Thymus (tissue), 14 donors: ENCODE measurements at places on chromosomes 12 and 14. TPM values are rescaled to one million over a fixed set of nuclear protein-coding genes. Genes with fewer than 3 reads are reported as not detected.
A peak's percentile ranks its signal among the peaks of the same experiment; 100 is the strongest.

- no peak overlapping the region for H3K4me3 ChIP-seq
- peak overlapping the region; percentile 85 for H3K27ac ChIP-seq
- H3K36me3 ChIP-seq: no peaks in the 10 kb centered on the region
These were observed 13.0 kb downstream of the ZFP36L1 start for GRCh38 chr14:68779761-68780323.

GRCh38 chr14:93592786-93593185 lies 162.0 kb downstream of the UNC79 start:
- no peak for DNase-seq
- no peaks in the 10 kb centered on the region for H3K36me3 ChIP-seq
- H3K27ac ChIP-seq: no peak overlapping the region

- H3K4me3 ChIP-seq: no peak overlapping the region
- no peaks in the 10 kb centered on the region for H3K27me3 ChIP-seq
- H3K27ac ChIP-seq: no peak overlapping the region
- H3K36me3 ChIP-seq: peaks cover 81% of the 10 kb centered on the region
- H3K4me1 ChIP-seq: no peaks in the 10 kb centered on the region
These were observed 22.5 kb downstream of the MAX start for GRCh38 chr14:65079768-65080167.

DNA sequence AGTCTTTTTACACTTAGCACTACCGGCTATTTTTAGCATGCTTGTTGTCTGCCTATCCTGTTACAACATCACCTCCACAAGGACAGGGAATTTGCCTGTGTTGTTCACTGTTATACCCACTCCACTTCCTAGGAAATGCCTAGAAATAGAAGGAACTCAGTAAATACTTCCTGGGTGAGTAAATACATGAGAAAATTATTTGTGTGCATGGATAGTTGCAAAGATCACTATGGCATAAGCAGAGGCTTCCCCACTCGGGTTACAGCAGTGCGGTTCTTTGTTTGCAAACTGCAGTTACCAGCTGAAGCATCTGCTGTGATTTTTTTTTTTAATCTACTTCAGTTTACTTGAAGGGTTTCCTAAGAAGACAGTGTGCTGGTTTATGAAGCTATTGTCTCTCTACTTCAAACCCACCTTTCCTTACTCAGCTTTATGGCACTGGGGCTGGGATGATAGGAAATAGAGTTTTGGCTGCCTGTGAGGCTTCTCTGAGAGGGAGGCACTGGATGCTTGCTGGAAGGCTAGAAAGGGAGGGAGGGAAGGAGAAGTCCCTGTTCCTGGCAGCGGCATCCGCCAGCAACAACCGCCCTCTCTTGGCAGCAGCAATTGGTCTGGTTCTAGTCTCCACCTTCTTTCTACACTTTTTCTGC lies 29.0 kb downstream of the PDE6H start:
- no peak overlapping the region for H3K27ac ChIP-seq
- no peaks in the 10 kb centered on the region for H3K4me1 ChIP-seq
- H3K36me3 ChIP-seq: no peaks in the 10 kb centered on the region

Gene RNASE1
- polyA plus RNA-seq: 491 TPM

DNA sequence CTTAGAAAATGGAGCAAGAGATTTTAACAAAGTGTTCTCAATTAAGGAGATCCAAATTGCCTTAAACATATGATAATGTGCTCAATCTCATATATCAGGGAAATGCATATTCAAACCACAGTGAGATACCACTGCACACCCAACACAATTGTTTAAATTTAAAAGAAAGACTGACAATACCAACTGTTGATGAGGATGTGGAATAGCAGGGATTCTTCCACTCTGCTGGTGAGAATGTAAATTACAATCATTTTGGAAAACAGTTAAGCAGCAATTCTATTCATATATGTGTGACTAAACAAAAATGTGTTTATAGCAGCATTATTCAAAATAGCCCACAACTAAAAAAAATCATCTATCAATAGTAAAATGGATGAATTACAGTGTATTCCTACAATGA lies 144.2 kb downstream of the KICS2 start:
- H3K36me3 ChIP-seq: no peaks in the 10 kb centered on the region
- DNase-seq: no peak
- no peak overlapping the region for H3K4me3 ChIP-seq
- no peaks in the 10 kb centered on the region for H3K27me3 ChIP-seq

DNA sequence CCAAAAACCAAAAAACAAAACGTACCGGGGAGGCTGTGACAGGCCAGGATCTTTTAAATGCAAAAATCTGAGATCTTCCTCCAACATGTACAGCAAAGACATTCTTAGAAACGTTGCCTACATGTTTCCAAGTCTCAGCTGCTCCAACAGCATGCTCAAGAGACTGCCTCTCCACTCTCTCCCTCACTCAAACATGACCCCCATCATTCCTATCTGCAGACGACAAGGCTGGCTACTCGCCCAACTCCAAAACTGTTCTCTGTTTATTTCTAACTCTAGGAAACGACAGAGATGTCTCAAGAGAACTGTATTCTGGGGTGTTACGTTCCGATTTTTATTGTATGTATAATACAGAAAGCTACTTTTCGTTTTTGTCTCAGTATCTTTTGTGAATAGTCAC lies 57.5 kb upstream of the TMCC3 start:
- no peaks in the 10 kb centered on the region for H3K27me3 ChIP-seq
- H3K36me3 ChIP-seq: no peaks in the 10 kb centered on the region
- no peak overlapping the region for H3K27ac ChIP-seq
- no peak for DNase-seq

DNA sequence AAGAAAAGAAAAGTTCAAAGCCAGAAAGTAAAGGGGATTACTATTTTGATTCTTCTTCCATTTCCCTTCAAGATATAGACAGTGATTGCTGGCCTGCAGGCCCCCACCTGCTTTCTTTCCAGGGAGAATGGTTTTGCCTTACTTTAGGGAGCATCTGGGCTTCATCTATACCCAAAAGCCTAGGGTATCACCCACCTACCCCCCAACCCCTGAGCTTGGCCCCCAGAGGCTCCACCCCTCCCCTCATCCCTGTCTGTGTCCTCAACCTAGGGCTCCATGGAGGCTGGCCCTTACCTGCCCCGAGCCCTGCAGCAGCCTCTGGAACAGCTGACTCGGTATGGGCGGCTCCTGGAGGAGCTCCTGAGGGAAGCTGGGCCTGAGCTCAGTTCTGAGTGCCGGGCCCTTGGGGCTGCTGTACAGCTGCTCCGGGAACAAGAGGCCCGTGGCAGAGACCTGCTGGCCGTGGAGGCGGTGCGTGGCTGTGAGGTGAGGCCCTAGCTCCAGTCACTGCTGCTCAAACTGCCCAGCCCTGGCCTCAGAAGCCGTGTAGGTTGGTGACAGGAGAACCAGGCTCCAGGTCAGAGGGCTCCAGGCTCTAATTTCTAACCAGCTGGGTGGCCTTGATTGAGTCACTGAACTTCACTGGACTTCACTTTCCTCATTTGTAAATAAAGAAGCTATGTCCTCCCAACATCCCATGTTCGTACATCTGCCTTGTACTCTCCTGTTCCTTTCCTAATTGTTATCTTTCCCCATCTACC lies 13.6 kb downstream of the ARHGEF40 start:
- no peak overlapping the region for H3K27ac ChIP-seq
- no peak overlapping the region for H3K4me3 ChIP-seq
- no peaks in the 10 kb centered on the region for H3K36me3 ChIP-seq
- peaks cover 12% of the 10 kb centered on the region for H3K4me1 ChIP-seq
- peaks cover 1% of the 10 kb centered on the region for H3K27me3 ChIP-seq

GRCh38 chr14:91870001-91870400 lies 2.7 kb upstream of the TC2N start:
- H3K4me1 ChIP-seq: peaks cover 90% of the 10 kb centered on the region
- H3K4me3 ChIP-seq: peak overlapping the region; percentile 14

GRCh38 chr12:24480766-24481449 lies 468.0 kb downstream of the BCAT1 start:
- no peak overlapping the region for H3K27ac ChIP-seq
- no peaks in the 10 kb centered on the region for H3K27me3 ChIP-seq
- no peak for DNase-seq
- no peaks in the 10 kb centered on the region for H3K36me3 ChIP-seq
- H3K4me1 ChIP-seq: no peaks in the 10 kb centered on the region
- no peak overlapping the region for H3K4me3 ChIP-seq

Gene PLEKHG7
- polyA plus RNA-seq: 0.73 TPM

DNA sequence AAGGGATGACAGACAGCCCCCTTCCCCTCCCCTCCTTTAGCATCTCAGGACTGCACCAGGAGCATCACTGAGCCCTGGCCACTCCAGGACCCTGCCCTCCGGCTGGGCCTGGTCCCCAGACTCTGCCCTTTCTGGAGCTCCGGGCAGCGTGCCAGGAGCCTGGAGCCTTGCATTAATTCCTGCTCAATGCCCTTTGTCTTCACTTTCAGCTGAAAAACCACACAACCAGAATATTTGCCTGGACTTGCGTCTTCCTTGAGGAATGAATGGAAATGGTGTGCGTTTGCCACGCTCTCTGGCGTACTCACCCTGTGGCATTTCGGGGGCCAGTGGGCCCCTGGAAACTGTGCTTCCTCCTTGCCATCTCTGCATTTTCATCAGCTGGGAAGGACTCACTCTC lies 8.5 kb upstream of the RFLNA start:
- H3K27ac ChIP-seq: no peak overlapping the region
- no peak for DNase-seq
- H3K36me3 ChIP-seq: no peaks in the 10 kb centered on the region
- no peak overlapping the region for H3K4me3 ChIP-seq
- no peaks in the 10 kb centered on the region for H3K4me1 ChIP-seq

- H3K36me3 ChIP-seq: no peaks in the 10 kb centered on the region
- peaks cover 37% of the 10 kb centered on the region for H3K4me1 ChIP-seq
- H3K27ac ChIP-seq: no peak overlapping the region
- DNase-seq: no peak
These were observed 14.8 kb upstream of the DYRK2 start for GRCh38 chr12:67633708-67634107.

DNA sequence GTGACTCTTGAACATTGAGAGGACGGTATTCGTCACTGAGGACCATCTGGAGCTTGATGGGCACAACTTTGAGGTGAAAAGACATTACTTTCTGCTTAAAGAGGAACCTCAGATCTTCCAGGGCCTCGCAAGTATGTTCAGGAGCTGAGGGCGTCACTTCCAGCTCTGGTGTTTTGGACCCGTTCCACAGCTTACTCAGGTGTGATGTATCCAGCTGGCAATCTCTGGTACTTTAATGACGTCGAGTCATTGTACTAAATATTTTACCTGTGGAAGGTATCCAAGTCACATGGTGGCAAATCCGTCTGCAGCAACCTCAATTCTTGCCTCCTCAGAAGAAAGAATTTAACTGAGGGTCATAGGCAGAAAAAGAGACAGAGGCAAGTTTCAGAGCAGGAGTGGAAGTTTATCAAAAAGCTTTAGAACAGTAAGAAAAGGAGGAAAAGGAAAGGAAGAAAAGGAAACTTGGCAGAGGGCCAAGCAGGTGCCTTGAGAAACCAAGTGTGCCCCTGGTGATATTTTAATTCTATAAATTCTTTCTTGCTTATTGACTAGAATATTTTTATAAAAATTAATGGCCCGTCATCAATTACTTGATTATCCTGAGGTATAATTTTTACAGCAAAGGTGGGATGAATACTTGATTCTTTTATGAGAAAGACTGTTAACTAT lies 250.6 kb downstream of the AEBP2 start:
- no peak overlapping the region for H3K27ac ChIP-seq
- DNase-seq: no peak

GRCh38 chr12:91110311-91110924 lies 876 bp downstream of the LUM start:
- no peaks in the 10 kb centered on the region for H3K36me3 ChIP-seq
- H3K27me3 ChIP-seq: no peaks in the 10 kb centered on the region
- no peaks in the 10 kb centered on the region for H3K4me1 ChIP-seq
- no peak overlapping the region for H3K4me3 ChIP-seq
- no peak overlapping the region for H3K27ac ChIP-seq

DNA sequence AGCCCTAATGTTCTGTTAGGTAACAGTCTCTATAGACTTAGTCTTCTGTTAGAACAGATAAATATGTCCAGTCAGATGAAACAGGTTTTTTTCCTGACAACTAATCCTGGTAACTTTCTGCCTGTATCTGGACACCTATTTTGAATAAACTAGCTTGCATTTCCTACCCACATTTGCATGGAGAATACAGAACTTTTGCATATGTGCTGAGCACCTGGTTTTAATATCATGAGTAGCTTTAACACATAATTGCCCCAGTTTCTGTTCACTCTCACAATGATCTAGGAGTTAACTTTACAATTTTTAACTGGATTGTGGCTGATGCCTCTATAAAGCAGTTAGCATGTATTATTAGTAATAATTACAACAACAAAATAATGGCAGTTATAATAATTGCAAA lies 111.7 kb downstream of the KTN1 start:
- peaks cover 4% of the 10 kb centered on the region for H3K36me3 ChIP-seq
- H3K4me1 ChIP-seq: no peaks in the 10 kb centered on the region
- H3K27me3 ChIP-seq: no peaks in the 10 kb centered on the region
- no peak overlapping the region for H3K4me3 ChIP-seq

DNA sequence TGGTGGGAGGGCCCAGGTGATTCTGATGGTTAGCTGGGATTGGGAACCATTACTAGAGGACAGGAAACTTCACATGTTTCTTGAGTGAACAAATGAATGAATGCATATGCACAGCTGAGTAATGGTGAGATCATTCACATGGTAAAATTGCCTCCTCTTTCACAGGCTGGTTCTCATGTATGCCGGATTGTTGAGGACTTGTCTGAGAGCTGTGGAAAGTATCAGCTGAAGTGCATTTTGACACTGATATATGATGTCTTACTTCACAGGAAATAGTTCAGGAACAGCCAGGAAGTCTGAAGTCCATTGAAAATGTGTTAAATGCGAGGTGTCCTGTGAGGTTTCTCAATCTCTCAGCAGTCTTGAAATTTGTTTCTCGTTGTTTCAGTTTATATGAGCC lies 77.6 kb upstream of the DACT1 start:
- H3K4me3 ChIP-seq: no peak overlapping the region
- DNase-seq: no peak
- H3K27me3 ChIP-seq: no peaks in the 10 kb centered on the region

DNA sequence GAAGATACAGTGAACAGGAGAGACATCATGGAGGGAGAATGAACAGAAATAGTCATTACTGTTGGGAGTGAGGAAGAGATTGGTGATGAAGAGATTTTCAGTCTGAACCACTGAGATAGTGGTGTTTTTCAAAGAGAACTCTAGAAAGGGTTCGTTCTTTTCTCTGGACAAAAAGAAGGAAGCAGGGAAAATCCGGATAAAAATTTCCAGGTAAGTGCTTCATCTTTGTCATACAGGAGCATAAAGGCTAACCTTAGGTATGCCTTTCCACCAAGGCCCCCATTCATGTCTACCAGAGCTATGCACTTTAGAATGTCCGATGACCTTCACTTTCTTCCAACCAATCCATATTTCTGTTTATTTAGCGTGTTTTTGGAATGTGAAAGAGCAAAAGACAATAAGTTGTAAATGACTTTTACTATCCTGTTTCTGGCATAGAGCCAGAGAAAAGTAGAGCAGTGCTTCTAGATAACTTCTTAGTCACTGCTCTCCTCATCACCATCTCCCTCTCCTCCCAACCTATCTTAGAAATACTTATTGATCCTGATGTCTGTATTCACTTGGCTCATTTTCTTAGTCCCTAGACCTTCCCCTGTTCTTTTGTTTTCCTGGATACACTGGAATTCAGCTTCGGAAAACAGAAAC lies 116.5 kb downstream of the TTC6 start:
- H3K36me3 ChIP-seq: no peaks in the 10 kb centered on the region
- H3K27ac ChIP-seq: no peak overlapping the region
- no peaks in the 10 kb centered on the region for H3K4me1 ChIP-seq
- DNase-seq: no peak
- no peak overlapping the region for H3K4me3 ChIP-seq

Gene LAG3
- 4.8 TPM for polyA plus RNA-seq

- no peaks in the 10 kb centered on the region for H3K36me3 ChIP-seq
- H3K4me3 ChIP-seq: no peak overlapping the region
- H3K27me3 ChIP-seq: peaks cover 95% of the 10 kb centered on the region
- no peak for DNase-seq
- no peak overlapping the region for H3K27ac ChIP-seq
These were observed 1.3 kb upstream of the TBX5 start for GRCh38 chr12:114406984-114407841.
